ENCODE measurements at places on chromosomes 7 and 10.

DNA sequence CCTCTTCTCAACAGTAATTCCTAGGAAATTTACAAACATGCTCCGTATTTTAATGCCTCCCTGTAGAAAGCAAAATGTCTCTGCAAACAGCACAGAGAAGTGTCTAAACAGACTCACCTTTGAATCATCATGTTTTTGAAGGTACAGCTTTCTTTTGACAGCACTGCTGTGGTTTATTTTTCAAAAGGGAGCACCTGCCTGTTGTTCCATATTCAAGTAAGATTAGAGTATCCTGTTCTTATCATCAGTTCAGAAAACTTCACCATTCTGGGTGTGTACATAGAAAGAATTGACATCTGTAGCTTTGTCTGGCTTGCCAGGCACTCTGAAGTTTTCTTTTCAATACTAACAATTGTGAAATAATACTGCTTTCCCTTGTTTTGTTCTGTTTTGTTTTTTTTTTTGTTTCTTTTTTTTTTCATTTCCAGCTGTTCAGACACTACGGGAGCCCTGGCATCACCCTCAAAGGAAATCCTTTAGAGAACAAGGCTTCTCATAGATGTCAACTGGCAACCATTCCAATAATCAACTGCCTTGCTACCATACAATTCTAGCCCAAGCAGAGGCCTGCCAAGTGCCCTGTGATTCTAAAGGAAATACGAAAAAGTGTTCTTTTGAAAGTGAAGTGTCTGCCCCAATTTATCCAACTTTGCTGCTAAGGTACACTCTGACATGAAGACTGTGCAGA lies 275.9 kb downstream of the PRPF18 start:
- no peak for DNase-seq

- DNase-seq = no peak
Measured at GRCh38 chr7:117582219-117582704, 102.4 kb downstream of the CFTR start.

GRCh38 chr10:42877496-42878030 lies 95.0 kb downstream of the BMS1 start:
- DNase-seq = no peak

DNA sequence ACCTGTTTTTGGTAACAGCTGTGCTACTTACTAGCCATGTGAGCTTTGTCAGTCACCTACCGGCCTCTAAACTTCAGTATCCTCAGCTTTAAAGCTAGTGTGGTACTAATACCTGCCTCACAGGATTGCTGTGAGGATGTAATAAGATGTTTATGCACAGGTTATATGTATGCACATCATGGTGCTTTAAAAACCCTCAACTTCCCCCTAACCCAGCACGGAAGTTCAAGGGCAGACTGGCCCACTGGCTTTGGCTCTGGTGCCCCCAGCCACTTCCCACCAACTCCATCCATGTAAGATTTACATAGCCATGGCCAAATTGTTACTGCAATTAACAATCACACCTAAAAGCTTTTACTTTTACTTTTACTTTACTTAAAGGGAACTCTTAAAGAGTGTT lies 676.0 kb upstream of the GALNT17 start:
- no peak for DNase-seq

DNA sequence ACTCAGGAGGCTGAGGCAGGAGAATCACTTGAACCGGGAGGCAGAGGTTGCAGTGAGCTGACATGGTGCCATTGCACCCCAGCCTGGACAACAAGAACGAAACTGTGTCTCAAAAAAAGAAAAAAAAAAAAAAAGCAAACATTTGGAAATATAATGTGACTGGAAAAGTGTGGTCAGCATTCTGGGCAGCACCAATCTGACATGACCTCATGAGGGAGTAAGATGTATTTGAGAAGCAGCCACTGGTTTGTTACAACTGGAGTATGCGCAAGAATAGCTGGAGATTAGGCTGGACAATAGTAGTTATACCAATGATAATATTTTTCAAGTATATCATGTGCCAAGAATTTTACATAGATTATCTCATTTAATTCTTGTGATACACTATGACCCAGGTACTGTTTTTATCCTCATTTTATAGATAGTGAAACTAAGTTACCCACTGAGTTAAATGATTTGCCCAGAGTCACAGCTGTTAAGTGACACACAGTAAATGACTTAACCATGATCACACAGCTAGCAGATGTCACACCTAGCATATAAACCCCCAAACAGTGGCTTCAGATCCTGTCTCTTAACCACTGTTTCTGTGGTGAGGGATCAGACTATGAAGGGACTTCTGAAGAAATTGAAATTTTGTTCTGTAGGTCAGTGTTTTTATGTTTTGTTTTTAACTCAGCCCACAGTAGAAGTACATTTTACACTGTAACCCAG lies 11.1 kb downstream of the MCU start:
- no peak for DNase-seq

- no peak for DNase-seq
Measured at GRCh38 chr10:5512881-5513612, 11.7 kb upstream of the CALML3 start.

GRCh38 chr10:19421674-19422073 lies 373.1 kb downstream of the MALRD1 start:
- no peak for DNase-seq

DNA sequence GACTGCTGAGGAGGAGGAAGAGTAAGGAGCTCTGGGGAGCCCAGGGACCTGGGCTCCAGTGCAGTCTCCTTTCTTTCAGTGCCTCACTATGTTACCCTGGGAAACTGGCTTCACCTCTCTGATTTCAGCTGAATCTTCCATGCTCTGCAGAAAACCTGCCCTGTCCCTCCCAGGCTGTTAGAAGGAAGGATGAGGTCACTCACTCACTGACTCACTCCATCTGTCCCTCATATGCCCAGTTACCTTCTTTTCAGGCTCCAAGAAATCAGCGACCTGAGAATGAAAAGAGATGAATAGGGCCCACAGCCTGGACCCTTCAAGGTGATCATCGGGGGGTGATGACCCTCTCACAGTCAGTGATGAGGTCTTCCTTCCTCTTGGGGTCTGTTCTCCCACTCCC lies 481 bp downstream of the SFTPA2 start:
- no peak for DNase-seq

DNA sequence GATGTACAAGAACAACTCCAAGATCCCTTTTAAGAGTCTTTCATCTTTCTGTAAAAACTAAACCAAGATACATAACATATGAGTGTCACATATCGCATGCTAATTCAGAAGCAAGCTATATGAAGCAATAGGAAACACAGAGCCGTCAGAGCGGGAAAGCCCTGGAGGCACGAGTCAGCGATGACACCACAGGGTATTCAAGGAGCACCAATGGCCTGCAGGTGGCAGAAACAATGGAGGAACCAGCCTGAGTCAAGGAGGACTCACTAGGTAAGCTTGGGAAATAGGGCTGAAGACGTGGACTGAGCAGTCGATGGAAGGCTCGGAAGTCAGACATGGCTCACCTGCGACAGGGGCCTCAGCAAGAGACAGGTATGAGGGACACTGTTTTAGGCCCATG lies 214.4 kb downstream of the FAM107B start:
- no peak for DNase-seq

- no peak for DNase-seq
Measured at GRCh38 chr7:106056513-106057203, 55.5 kb downstream of the SYPL1 start.

DNA sequence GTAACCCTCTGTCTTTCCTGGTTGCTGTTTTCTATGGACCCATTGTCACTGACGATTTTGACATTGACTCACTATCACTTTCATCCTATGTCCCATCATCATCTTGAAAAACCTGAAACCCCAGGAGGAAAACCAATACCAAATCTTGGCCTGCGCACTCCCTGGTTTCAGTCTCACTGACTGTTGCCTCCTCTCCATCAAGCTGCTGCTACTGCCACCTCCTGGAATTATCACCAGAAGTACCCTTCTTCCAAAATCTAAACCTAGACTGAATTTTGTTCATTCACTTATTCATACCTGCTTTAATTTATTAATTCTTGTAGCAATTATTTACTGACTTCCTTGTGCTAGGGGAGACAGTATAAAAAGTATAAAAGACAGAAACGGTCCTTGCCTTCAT lies 44.5 kb upstream of the ACBD5 start:
- DNase-seq = no peak

DNA sequence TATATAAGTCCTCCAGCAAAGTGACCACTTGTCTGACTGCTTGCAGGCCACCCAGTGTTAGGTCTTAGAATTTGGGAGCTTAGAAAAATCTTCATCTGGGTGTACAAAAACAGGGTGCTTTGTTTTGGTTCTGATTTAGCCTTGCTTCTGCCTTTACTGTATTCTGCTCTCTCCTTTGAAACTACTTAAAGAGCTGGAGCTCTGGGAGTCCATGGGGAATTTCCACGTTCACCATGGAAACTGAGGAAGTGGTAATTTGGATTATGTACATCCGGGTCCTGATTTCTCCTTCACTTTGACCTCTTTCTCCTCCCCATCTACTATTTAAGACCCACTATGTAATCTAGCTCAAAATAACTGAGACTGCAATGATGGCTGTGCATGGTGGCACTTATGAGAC lies 103.0 kb downstream of the JAZF1 start:
- DNase-seq = no peak

GRCh38 chr7:142571581-142571980 lies 177.7 kb upstream of the PRSS1 start:
- no peak for DNase-seq

- DNase-seq = no peak
Measured at GRCh38 chr7:131921016-131921415, 364.6 kb upstream of the PODXL start.

DNA sequence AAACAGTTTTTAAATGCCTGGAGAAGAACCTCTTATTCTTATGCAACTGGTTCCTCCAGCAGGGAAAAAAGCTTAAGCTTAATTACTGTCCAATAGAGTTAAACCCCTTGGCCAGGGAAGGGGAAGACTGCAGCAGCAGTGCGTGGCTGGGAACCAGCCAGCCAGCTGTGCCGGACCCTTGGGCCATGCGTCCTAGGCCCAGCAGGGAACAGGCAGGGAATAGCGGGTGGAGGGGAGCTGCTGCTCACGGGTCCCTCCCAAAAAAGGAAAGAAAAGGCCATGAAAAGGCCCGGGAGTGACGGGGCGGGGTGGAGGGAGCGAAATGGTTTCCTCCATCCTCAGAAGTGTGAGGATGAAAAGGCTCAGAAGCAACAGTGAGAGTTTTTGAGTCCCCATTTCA lies 35.2 kb upstream of the HECW1 start:
- DNase-seq = no peak

DNA sequence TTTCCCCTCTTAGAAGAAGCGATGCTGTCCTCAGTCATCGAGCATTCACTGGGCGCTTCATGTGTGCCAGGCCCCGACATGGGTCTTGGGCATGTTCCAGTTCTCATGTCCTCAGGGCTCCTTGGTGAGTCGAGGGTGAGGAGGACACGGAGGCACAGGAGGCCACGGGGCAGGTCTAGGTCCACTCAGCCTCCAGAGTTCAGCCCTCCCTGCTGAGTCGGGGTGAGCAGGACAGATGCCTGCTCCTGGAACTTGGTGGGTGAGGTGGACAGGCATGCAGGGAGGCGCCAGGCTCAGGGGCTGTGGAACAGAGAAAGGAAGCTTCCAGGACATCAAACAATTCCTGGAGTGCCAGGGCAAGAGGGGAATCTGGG lies 87.4 kb downstream of the BMS1 start:
- no peak for DNase-seq

- no peak for DNase-seq
Measured at GRCh38 chr7:78521961-78522360, 723.4 kb downstream of the PHTF2 start.

DNA sequence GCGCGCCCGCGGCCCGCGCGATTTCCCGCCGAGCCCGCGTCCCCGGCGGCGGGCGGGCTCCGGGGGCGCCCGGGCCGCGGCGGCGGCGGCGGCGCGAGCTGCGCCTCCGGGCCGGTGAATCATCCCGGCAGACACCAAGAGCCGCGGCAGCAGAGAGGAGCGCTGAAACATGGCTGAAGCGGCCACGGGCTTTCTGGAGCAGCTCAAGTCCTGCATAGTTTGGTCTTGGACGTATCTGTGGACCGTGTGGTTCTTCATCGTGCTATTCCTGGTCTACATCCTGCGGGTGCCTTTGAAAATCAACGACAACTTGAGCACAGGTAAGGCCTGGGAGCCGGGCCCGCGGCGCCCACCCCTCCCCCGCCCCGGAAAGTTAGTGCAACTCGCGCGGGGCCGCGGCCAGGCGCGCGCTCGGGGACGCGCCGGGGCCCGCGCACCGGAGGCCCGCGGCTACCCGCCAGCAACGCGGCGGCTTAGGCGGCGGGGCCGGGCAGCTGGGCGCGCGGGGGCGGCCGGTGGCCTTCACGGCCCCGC lies at the start of gene ST7:
TSS of gene ST7 (plus strand) at position 130 of the 534 bp plus-strand sequence. CDS start at position 170, 40 bp downstream.
- DNase-seq = no peak

DNA sequence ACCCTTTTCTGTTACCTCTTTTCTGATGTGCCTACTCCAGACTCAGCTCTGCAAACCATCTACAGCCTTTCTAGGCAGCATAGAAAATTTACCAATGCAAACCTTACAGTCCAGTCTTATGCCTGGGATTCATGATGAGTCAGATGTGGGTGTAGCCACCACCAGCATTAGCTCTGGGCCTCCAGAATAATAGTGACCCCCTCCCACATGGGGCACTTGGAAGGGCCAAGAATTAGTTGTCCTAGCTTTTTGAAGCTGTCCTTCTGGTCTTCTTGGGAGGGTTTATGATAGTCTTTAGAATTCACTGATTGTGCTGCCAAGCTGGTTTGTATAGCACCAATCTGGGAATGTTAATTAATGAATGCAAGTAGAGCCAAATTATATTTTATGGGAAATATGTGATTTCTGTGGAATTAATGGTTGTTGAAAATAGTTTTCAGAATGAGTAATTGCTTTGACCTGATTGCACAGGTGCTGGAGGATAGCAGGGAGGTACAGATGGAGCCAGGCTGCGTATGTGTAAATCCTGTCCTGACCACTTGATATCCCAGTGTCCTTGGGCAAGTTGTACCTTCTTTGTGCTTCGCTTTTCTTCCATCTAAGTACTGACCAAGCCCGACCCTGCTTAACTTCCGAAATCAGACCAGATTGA lies 94.8 kb downstream of the CPED1 start:
- DNase-seq = no peak

DNA sequence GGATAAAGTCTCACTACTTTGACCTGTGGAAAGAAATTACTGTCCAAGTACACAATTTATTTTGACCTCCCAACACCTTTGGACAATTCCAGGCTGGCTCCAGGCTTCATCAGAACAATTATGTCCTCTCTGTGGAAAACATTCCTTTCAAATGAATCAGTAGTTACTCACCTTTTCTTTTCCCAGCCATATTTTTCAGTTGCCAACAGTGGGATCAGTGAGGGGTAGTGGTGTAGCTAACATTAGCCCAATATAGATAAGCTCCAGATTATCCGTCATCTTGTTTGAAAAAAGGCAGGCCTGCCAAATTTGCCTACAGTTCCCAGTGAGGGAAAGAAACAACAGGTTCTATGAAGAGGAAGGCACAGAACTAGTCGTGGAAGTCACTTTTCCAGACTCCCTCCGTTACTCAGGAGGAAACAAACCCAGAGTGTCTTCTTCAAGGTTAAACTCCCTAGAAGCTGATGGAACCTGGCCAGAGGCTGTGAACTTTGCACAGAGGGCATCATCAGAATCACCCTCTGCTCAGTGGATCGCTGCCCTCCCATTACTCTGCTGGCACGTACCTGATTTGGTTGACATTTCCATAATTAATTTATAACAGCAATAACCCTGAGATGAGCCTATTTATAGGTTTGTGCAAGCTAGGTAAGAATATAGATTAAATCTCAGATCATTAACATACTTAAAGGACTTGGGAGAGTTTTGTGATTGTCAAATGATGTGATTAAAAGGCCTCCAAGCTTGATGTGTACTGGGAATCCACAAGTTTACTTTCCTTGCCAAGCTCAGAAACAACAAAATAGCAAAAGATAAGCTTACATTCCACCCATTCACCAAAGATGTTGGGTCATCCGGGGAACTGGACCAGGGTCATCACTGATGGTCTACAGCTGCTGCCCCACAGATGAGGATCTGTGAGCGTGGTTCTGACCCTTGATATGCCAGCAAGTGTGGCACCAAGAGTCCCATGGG lies 654.6 kb upstream of the GALNT17 start:
- no peak for DNase-seq
